Uterus (tissue), 4 donors: ENCODE measurements at places on chromosomes 11 and 22. TPM values are rescaled to one million over a fixed set of nuclear protein-coding genes. Genes with fewer than 3 reads are reported as not detected.

DNA sequence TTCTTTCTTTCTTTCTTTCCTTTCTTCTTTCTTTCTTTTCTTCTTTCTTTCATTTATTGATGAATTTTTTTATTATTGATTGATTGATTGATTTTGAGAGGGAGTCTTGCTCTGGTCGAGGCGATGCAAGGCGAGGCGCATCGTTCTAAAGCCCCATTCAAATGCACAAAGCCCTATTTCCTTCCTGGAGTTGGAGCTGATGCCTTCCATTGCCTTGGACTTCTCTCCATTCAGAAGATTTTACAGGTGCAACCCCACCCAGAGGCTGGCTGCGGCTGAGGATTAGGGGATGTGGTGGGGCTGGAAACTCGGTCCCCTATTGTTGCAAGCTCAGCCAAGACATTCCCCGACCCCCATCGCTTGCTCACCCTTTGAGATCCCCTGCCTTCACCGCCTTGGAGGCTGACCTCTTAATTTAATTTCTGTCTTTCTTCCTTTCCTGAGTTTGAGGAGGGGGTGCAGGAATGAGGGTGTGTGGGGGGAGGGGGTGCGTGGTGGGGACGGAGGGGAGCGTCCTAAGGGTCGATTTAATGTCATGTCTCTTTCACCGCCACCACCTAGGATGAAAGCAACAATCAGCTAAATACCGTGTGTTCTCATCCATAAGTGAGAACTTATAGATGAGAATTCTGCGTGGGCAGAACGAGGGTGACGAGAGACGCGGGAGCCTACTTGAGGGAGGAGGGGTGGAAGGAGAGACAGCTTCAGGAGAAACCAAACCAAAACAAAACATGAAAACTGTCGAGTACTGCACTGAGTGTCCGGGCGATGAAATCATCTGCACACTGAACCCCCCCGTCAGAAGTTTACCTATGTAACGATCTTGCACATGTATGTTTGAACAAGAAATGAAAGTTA lies 3913.9 kb upstream of the OR11H1 start:
- H3K27ac ChIP-seq: no peak overlapping the region
- H3K4me1 ChIP-seq: no peaks in the 10 kb centered on the region
- H3K4me3 ChIP-seq: no peak overlapping the region
- H3K27me3 ChIP-seq: no peaks in the 10 kb centered on the region

NXPE2 gene
- total RNA-seq: not detected

C11orf97 gene
- total RNA-seq: not detected

GRCh38 chr11:33067294-33067693 lies 27.9 kb downstream of the TCP11L1 start:
- H3K27me3 ChIP-seq: no peaks in the 10 kb centered on the region
- H3K27ac ChIP-seq: no peak overlapping the region
- H3K4me1 ChIP-seq: no peaks in the 10 kb centered on the region
- no peak for DNase-seq
- H3K4me3 ChIP-seq: no peak overlapping the region
- no peaks in the 10 kb centered on the region for H3K36me3 ChIP-seq

DNA sequence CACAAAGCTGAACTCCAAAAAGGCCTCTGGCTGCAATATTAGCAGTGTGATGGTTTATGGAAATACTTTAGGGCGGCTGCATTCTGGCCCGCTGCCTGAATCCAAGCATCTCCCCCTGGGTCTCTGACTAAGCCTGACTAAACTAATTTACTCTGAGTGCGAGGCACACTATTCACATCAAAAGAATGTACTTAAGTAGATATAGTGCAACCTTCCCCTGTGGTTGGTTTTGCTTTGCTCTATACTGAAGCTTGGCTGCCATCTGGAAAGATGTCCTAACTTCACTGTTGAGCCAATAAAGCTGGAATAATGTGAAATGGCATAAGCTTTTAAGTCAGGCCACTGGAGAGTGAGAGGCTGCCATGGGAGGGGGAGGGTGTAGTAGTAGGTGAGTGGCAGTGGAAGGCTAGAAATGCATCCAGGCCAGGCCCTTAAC lies 321.6 kb downstream of the AASDHPPT start:
- H3K27me3 ChIP-seq: no peaks in the 10 kb centered on the region
- no peak overlapping the region for H3K4me3 ChIP-seq
